Stimulated activated CD4-positive, alpha-beta T cell treated with anti-CD3 and anti-CD28 coated beads, Interleukin-1b, Interleukin-23, amount 100 ng/mL, for 24 hours (primary cell): ENCODE measurements at places on chromosomes 4 and X.

GRCh38 chr4:1492142-1492457 is 85.9 kb upstream of the NKX1-1 start:
- no peak for DNase-seq

GRCh38 chrX:2536974-2537373 is 36.2 kb upstream of the DHRSX start:
- no peak for DNase-seq

DNA sequence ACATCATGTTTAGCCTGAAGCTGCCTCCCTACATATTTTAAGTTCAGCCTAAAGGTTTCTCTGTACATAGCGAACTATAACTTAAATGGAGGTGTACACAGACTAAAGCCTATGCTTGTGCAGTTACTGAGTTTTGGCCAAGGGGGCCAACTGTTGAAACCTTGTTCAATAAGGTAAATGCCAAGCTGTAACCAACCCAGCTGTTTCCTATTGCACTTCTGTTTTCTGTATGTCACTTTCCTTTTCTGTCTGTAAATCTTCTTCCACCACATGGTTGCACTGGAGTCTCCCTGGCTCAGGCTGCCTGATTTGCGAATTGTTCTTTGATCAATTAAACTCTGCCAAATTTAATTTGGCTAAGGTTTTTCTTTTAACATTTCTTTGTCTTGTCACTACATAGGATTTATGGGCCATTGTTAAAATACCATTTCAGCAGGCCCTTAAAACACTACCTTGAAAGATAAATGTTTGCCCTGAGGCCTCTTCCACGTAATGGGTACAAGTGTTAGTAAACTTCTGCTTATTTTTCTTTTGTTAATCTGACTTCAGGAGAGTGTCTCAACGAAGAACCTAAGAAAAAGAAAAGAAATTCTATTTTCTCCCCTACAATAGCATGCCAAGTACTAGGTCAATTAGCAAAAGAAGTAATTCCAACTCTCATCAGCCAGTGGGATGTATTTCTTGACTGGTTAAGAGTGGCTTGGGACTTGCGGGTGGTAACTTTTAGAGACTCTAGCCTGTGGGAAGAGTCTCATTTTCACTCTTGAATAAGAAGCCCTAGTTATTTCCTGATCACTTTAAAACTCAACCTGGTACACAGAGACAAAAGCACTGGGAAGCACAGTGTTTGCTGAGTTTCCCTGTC is 45.7 kb upstream of the PRSS12 start:
- DNase-seq = no peak

DNA sequence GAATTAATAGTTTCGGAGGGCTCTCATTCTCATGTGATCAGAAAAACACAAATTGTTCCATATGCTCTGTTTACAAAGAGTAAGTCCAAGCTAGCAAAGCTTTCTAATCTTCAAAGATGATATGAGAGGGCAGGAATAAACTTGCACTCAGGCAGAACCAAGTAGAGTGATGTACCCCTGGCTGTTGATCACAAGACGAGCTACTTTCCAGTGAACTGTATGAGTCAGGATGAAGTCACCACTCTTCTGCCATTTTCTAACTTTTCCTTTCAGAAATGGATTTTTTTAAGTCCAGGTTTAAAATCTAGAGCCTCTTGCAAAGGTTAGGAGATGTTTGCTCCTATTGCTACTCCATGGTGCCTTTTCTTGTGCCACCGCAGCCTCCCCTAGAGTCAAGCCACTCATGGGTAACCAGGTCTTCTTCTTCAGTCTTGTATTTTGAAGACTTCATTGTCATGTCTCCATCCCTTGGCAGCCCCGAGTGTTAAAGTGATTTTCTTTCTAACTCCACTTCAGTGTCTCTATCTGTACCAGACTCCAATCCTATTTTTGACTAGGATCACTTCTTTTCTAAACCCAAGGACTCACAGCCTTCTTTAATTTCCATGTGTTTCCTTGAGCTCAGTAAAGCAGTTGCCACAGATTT is 171.9 kb upstream of the GALNT7 start:
- DNase-seq = no peak
